ENCODE measurements at places on chromosomes 7 and 10.

- DNase-seq = no peak
- no peaks in the 10 kb centered on the region for H3K27me3 ChIP-seq
- H3K27ac ChIP-seq = no peak overlapping the region
- no peaks in the 10 kb centered on the region for H3K4me1 ChIP-seq
- no peaks in the 10 kb centered on the region for H3K36me3 ChIP-seq
- no peak overlapping the region for H3K4me3 ChIP-seq
These were observed 457.0 kb downstream of the DPP6 start for GRCh38 chr7:154509192-154509591.

DNA sequence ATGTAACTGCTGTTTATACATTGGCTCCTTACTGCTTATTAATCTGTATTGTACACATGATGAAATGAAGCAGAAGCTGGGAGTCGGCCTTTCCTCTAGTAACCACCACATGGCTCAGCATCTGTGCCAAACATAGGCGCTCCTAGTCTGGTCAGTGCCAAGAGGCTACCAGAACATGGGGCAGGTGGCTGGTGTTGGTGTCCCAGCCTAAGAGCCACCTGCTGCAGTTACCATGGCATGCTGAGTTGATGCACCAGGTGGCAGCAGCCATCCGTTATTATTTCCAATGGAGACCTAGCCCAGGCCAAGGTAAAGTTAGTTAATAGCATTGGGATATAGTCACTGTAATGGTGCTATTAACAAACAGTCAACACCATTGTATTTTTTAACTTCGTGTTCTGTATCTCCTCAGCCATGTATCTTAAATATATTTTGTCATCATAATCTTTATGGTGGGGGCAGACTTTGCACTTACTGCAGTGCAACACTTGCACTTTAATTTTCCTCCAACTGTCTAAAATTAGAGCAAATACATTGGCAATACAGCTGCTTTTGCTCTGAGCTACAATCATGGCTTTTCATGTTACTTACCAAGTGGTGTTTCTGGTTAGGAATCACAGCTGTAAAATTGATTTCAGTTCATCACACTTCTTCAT, 33.1 kb downstream of the HBP1 start:
- DNase-seq = peak; percentile 38
- no peaks in the 10 kb centered on the region for H3K27me3 ChIP-seq
- peaks cover 42% of the 10 kb centered on the region for H3K36me3 ChIP-seq
- H3K4me1 ChIP-seq = no peaks in the 10 kb centered on the region
- H3K27ac ChIP-seq = no peak overlapping the region

DNA sequence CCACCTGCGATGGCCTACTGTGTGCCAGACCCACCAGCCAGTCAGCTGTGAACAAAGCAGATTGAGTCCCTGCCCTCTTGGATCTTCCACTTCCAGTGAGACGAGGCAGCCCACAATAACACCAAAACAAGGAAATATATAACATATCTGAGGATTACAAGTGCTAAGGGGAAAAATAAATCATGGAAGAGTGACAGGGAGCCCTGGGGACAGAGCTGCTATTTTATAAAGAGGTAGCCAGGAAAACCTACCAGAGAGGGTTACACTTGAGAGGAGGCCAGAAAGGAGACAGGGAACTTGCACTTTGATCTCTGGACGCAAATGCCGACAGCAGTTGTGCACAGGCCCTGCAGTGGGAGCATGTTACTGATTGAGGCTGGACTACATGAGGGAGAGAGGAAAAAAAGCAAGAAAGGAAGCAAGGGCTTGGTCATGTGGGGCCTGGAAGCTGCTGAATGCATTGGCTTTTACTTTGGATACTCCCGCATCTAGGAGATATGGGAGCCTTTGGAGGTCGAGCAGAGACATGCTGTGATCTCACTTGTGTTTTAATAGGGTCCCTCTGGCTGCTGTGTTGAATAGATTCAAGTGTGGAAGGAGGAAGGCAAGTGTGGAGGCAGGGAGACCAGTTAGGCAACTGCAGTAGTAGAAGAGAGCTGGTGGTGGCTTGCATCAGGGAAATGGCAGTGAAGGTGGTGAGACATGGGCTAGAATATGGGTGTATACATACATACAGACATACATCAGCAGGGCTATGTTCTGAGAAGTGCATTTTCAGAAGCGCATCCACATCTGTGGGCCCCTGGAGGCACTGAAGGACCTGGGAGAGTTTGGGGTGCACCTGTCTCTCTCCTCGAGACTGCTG, 26.2 kb downstream of the MINDY4 start:
- peaks cover 30% of the 10 kb centered on the region for H3K4me1 ChIP-seq
- H3K27me3 ChIP-seq = no peaks in the 10 kb centered on the region
- no peak for DNase-seq
- H3K36me3 ChIP-seq = no peaks in the 10 kb centered on the region
- H3K4me3 ChIP-seq = no peak overlapping the region
- H3K27ac ChIP-seq = no peak overlapping the region

DNA sequence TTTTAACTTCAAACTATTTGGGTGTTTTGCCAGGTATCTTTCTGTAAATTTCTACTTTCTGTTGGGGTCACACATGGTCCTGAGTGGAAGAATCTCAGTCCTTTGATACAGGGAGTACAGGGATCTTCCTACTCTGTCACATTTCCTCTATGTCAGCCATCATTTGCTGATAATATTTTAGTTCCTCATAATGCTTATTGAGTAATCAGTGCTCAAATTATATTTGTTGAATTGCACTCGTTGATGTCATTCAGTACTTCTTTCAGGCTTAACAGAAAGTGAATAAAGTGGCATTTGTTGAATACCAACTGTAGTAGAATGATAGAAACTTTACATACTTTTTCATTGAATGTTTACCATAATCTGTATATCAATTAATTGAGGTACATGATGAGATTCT, 31.9 kb downstream of the WDR11 start:
- no peaks in the 10 kb centered on the region for H3K4me1 ChIP-seq
- H3K27me3 ChIP-seq = no peaks in the 10 kb centered on the region
- H3K4me3 ChIP-seq = no peak overlapping the region
- DNase-seq = no peak
- no peak overlapping the region for H3K27ac ChIP-seq

DNA sequence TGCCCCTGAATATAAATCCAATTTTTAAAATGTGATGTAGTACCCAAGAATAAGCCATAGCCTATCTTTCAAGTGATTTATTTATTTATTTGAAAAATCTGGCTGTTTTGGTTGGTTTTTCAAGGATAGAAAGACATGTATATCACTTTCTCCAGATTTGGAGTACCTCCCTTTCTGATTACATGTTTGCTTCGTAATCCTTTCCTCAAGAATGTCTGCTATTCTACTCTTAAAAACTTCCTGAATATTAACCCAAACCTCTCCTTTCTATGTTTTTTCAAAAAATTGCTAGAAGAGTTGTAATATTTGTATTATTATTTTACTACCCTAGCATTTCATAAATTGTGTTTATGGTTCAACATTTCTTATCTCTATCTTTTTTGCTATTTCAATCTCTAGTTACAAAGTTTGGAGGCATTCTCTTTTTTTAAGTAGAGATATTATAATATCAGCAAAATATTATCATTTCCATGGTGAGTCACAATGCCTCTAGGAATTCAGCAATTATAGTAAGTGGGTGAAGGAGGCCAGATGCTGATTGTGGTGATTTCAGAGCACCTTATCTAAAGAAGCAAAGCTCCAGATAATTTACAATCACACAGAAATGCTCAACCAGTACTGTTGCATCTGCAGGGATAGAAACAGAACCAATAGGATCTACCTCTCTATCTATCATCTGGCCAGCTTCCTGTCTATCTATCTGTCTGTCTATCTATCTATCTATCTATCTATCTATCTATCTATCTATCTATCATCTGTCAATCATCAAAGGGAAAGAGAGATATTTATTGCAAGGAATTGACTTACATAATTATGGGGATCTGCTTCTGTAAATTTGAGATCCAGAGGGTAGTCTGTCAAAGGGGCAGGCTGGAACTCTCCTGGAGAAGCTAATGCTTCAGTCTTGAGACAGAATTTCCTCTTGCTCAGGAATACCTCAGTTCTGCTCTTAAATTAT, 412.5 kb upstream of the SEMA3C start:
- H3K27me3 ChIP-seq = no peaks in the 10 kb centered on the region
- H3K4me3 ChIP-seq = no peak overlapping the region
- H3K36me3 ChIP-seq = no peaks in the 10 kb centered on the region
- no peak overlapping the region for H3K27ac ChIP-seq

DNA sequence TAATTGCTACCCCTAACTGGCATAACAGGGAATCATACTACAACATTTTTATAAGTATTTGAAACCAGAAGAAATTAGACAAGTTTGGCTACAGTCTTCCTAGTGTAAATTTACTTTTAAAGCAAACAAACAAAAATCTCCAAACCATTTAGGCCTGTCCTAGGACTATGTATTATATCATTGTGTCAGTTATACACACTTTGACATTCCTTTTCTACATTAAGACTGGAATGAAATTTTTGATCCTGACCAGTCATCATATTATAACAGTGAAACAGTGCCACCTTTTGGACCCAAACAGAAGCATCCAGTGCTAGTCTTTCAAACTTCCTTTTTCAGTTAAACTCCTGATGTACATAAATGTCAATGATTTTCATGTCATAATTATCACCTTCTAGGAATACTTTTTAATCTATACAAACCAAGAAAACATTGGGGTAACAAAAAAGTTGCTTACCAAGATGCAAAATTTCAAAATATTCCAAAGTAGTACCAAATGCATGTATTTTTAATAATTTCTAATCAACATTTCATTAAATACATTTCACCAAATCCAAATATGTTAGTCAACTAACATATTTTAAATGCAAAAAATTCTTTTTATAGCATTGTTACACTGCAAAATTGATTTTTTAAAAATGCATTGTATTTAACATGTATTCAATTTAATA, 75.7 kb downstream of the IMMP2L start:
- H3K4me3 ChIP-seq = no peak overlapping the region
- H3K27me3 ChIP-seq = no peaks in the 10 kb centered on the region
- no peaks in the 10 kb centered on the region for H3K36me3 ChIP-seq
- H3K4me1 ChIP-seq = no peaks in the 10 kb centered on the region

GRCh38 chr10:102596506-102596971, 47.7 kb upstream of the TRIM8 start:
- peaks cover 4% of the 10 kb centered on the region for H3K36me3 ChIP-seq
- H3K4me1 ChIP-seq = no peaks in the 10 kb centered on the region
- no peak overlapping the region for H3K4me3 ChIP-seq
- H3K27me3 ChIP-seq = no peaks in the 10 kb centered on the region
